Upper lobe of right lung (tissue), 1 donor: ENCODE measurements at places on chromosomes 11 and 22.
A peak's percentile ranks its signal among the peaks of the same experiment; 100 is the strongest.

- no peak for DNase-seq
Measured at GRCh38 chr11:127521413-127521812, 520.8 kb upstream of the KIRREL3 start.

DNA sequence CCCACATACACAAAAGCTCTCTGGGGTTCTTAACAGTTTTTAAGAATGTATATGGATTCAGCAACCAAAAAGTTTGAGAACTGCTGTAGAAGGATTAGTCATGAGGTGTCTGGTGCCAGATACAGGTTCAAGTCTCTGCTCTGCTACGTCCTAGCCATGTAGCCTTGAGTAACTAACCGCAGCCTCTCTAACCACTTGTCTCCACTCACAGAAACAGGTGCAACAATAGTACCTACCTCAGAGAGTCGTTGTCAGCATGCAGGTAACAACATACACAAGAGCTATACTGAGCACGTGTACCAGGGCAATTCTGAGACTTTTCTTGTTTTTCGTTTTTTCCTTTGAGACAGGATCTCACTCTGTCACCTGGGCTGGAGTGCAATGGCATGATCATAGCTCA is 26.9 kb downstream of the CBX7 start:
- DNase-seq, result no peak

- DNase-seq, result no peak
Measured at GRCh38 chr22:17893900-17894535, 119.7 kb upstream of the BID start.

GRCh38 chr11:31834237-31834636 is 23.1 kb upstream of the PAX6 start:
- no peak for DNase-seq

- no peak for DNase-seq
Measured at GRCh38 chr11:109971184-109971523, 122.0 kb upstream of the ZC3H12C start.

GRCh38 chr11:116607027-116607426 is 165.8 kb downstream of the BUD13 start:
- DNase-seq, result no peak

- DNase-seq, result no peak
Measured at GRCh38 chr22:30444632-30445437, 19.3 kb downstream of the MTFP1 start.

DNA sequence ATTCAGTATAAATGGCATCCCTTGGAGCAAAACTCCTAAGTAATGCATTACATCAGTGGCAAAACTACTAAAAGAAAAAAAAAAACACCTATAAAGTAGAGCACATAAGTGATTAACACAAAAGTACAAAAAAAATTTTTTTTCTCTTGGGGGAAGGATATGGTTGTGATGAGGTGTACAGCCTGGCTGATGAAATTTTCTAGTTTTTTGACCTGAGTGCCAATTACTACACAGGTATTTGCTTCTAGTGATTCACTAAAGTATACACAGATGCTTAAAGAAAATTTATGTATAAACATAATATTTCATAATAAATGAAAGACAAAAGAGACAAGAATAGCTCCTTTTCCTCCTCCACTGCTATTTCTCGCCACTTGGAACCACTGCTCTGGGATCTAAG is 71.8 kb upstream of the APOA1 start:
- DNase-seq, result no peak

DNA sequence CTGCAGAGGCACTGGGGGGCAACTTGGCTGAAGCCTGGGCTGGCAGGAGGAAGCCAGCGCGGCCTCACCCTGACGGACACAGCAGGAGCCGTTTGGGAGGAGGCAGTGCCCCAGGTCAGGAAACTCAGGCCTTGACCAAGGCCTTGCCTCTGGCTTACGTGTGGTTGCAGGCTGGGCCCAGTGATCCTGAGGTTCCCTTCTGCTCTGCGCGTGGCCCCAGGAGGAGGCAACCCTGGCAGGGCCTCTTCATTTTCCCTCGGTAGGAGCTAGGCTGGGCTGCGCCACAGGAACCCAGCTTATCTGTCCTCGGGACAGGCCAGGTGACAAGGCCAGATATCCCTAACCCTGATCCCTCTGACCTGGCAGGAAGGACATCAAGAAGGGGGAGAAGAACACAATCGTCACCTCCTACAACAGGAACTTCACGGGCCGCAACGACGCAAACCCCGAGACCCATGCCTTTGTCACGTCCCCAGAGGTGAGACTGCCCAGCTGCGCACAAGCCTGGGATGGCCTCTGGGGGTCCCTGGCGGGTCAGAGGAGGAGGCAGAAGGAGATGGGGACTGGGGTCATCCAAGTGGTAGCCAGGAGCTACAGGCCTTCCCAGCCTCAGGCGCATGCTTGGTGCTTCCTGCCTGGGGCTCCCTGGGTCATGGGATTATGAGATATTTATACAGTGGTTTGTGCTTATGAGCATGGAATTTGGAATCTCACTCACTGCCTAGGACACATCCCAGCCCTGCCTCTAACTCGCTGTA is 20.6 kb downstream of the POLR3H start:
- no peak for DNase-seq

GRCh38 chr11:8989453-8989852 is 14.3 kb downstream of the NRIP3 start:
- DNase-seq, result no peak

DNA sequence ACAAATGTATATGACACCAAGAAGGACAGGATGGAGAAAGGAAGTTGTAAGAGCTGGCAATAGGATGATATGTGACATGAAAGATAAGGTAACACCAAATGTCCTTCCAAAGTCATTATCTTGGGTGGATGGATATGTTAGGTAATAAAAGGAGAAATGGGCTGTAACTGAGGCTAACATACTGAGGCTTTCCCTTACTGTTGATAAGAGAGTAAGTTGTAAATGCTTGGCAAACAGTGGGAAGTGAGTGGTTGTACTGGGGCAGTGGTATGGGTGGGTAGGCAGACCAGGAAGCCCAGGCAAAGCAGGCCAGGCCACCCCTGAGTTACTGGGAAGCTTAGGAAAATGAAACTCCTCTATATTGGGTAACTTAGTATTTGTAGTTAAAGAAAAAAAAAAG is 73.7 kb downstream of the ARHGAP42 start:
- no peak for DNase-seq

- DNase-seq, result no peak
Measured at GRCh38 chr22:47332246-47332980, 570.0 kb downstream of the TBC1D22A start.

GRCh38 chr22:46084376-46084775 is 66.0 kb upstream of the PPARA start:
- peak; percentile 47 for DNase-seq

DNA sequence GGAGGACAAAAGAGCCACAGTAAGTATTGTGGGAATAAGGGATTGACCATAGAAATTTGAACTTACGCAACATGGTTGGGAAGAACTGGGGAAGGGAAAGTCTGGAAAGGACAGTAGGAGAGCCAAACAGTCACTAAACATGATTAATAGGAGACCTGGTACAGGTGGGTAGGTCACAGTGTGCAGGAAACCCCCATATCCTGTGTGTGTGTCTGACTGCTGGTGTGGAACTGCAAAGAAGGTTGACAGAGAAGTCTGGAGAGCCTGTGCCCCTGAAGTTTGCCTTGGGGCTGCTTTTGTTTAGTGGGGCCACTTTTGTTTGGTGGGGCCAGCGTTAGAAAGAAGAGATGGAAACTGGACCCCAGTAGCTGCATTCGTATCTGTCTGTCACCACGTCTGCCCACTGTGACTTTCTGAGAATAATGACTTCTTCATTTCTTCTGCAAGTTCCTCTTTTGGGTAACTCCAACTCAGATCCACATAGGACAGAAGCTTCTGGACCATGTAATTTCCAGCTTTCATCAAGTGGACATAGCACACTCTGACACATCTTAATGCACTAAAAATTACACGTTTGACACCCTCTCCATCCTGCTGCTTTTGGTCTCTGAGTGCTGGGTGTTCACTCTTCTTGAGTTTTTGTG is 126.8 kb upstream of the RAG2 start:
- DNase-seq, result no peak

DNA sequence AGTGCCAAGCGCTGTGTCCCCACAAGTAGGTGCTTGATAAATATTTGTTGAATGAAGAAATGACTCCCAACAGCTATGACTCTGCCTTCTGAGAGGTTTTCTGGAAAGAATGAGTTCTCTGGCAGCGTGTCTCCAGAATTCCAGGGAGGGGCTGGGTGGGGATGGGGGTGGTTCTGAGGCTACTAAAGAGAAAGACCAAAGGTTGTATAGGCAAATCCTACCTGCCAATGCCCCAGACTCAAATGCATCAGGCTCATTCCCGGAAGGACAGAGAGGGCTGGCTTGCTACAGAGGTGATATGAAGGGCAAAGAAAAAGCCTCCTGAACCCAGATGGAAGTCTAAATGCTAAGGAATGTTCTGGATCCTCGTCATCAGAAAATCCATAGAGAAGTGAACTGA is 1.9 kb downstream of the DUSP18 start:
- no peak for DNase-seq

GRCh38 chr22:48659404-48659996 is 1168.2 kb downstream of the BRD1 start:
- no peak for DNase-seq

- DNase-seq, result no peak
Measured at GRCh38 chr11:117684731-117685130, 112.3 kb downstream of the DSCAML1 start.
